ENCODE measurements at places on chromosomes 1 and 21. TPM values are rescaled to one million over a fixed set of nuclear protein-coding genes. Genes with fewer than 3 reads are reported as not detected.

The RHD gene
- not detected for total RNA-seq

DNA sequence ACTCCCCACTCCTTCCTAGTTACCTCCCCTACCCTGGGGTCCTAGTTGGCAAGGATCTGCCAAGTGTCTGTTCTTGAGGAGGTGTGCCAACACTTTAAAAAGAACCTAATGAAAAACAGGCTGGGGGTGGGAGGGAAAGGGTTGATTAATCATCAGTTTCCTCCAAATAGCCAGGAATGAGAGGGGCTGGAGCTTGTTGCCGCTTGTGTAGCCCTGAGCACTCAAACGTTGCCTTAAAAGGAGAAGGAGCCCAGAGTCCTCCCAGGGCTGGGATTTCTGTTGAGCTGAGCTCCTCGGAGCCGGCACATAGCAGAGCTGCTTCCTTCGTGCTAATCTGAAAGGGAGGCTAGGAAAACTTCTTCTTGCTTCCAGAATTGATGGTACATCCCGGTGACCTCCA lies 15.9 kb downstream of the SHISA4 start:
- no peak overlapping the region for H3K27ac ChIP-seq
- no peaks in the 10 kb centered on the region for H3K36me3 ChIP-seq
- H3K4me3 ChIP-seq = no peak overlapping the region
- no peaks in the 10 kb centered on the region for H3K27me3 ChIP-seq

- no peak overlapping the region for H3K4me3 ChIP-seq
- DNase-seq = no peak
- H3K36me3 ChIP-seq = 0 out of 2 replicates have a peak, but pooled peaks cover 3% of the 10 kb centered on the region
These were observed 8.4 kb upstream of the MTF1 start for GRCh38 chr1:37867784-37868183.

- DNase-seq = no peak
- peaks cover 39% of the 10 kb centered on the region for H3K4me1 ChIP-seq
- H3K27me3 ChIP-seq = no peaks in the 10 kb centered on the region
- no peaks in the 10 kb centered on the region for H3K36me3 ChIP-seq
These were observed 18.4 kb upstream of the LY9 start for GRCh38 chr1:160777486-160778089.

- DNase-seq = no peak
- no peaks in the 10 kb centered on the region for H3K4me1 ChIP-seq
- H3K27ac ChIP-seq = no peak overlapping the region
- no peaks in the 10 kb centered on the region for H3K36me3 ChIP-seq
- no peak overlapping the region for H3K4me3 ChIP-seq
These were observed 17.2 kb downstream of the KRTAP10-1 start for GRCh38 chr21:44522753-44523204.

GRCh38 chr1:64229307-64229706 lies 25.9 kb downstream of the UBE2U start:
- H3K36me3 ChIP-seq = no peaks in the 10 kb centered on the region
- peaks cover under 1% of the 10 kb centered on the region for H3K4me1 ChIP-seq

GRCh38 chr1:168913711-168914463 lies 184.9 kb upstream of the DPT start:
- H3K36me3 ChIP-seq = no peaks in the 10 kb centered on the region
- H3K27ac ChIP-seq = no peak overlapping the region
- no peaks in the 10 kb centered on the region for H3K27me3 ChIP-seq
- peaks cover 33% of the 10 kb centered on the region for H3K4me1 ChIP-seq
- H3K4me3 ChIP-seq = no peak overlapping the region
- no peak for DNase-seq

DNA sequence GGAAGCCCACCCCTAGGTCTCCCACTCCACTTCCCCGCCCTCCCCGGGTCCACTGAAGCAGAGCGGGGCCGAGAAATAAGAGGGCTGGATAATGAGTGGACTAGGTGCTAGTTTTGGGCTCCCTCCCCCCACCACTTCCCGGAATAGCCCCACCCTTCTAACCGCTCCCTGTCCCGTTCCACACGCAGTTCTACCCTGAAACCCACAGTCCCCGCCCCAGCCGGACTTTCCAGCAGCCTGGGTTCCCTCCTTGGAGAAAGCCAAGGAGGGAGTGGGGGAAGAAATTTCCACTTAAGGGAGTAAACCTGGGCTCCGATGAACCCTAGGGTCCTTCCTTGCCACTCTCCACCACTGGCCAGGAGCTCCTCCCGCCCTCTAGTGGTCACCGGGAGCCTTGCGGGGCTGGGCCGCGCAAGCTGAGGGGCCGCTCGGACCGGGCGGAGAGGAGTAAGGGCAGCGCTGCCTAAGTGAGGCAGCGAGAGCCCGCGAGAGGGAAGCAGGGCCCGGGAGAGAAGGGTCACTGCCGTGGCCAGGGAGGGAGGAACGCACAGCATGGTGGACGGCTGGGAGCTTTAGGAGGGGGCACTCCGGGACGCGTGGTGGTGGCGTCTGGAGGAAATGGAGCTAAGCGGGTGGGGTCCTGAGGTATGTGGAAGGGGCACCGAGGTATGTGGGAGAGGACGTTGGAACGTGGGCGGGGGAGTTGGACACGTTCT lies 14.3 kb downstream of the THBS3 start:
- H3K36me3 ChIP-seq = no peaks in the 10 kb centered on the region
- peak overlapping the region; percentile 59 for H3K27ac ChIP-seq

- no peaks in the 10 kb centered on the region for H3K36me3 ChIP-seq
- H3K4me1 ChIP-seq = no peaks in the 10 kb centered on the region
- no peak for DNase-seq
These were observed 544.4 kb upstream of the CXADR start for GRCh38 chr21:16968436-16968835.

GRCh38 chr1:215543191-215543606 lies 23.9 kb upstream of the KCTD3 start:
- H3K27me3 ChIP-seq = no peaks in the 10 kb centered on the region
- H3K4me1 ChIP-seq = 0 out of 2 replicates have a peak, but pooled peaks cover 5% of the 10 kb centered on the region
- no peak overlapping the region for H3K4me3 ChIP-seq
- no peaks in the 10 kb centered on the region for H3K36me3 ChIP-seq

The CYP4Z1 gene
- total RNA-seq = not detected

DNA sequence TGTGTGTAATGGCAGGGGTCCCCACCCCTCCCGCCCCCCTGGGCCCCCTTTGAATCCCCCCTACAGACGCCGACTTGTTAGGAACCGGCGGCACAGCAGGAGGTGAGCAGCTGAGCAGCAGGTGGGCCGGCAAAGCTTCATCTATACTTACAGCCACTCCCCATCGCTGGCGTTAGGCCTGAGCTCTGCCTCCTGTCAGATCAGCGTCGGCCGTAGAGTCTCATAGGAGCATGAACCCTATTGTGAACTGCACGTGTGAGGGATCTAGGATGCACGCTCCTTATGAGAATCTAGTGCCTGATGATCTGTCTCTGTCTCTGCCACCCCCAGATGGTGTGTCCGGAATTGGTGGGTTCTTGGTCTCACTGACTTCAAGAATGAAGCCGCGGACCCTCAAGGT lies 14.9 kb upstream of the VPS26C start:
- no peaks in the 10 kb centered on the region for H3K36me3 ChIP-seq
- H3K4me1 ChIP-seq = no peaks in the 10 kb centered on the region
- H3K27me3 ChIP-seq = no peaks in the 10 kb centered on the region
- DNase-seq = no peak
- no peak overlapping the region for H3K4me3 ChIP-seq

The FCRL6 gene
- total RNA-seq = not detected

- H3K36me3 ChIP-seq = no peaks in the 10 kb centered on the region
- DNase-seq = peak; percentile 20
- H3K27ac ChIP-seq = peak overlapping the region; percentile 20
- peaks cover 24% of the 10 kb centered on the region for H3K4me1 ChIP-seq
- H3K27me3 ChIP-seq = no peaks in the 10 kb centered on the region
- no peak overlapping the region for H3K4me3 ChIP-seq
These were observed 68.5 kb downstream of the GPATCH2 start for GRCh38 chr1:217562229-217562878.

The CBS gene
- 102 TPM for total RNA-seq

- no peaks in the 10 kb centered on the region for H3K4me1 ChIP-seq
- no peaks in the 10 kb centered on the region for H3K36me3 ChIP-seq
- no peak for DNase-seq
- no peaks in the 10 kb centered on the region for H3K27me3 ChIP-seq
- no peak overlapping the region for H3K27ac ChIP-seq
- no peak overlapping the region for H3K4me3 ChIP-seq
These were observed 39.9 kb upstream of the MUTYH start for GRCh38 chr1:45380125-45380524.

DNA sequence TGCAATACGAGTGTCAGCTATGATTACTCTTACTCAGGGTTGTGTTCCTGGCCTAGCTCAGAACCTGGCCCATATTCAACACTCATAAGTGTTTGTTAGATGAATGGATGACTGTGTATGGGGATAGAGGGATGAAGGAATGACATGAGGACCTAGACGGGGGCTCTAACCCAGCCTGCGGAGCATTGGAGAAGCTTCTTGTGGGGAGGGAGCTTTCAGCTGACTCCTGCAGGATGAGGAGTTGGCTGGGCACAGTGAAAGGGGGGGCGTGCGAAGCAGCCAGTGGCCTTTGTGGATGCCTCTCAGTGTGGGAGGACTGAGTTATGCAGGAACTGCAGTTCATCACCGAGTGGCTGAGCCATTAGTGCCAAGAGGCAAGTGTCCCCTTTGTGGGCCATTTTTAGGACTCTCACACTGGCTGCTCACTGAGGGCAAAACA lies 1.2 kb upstream of the EXTL1 start:
- no peaks in the 10 kb centered on the region for H3K36me3 ChIP-seq
- peaks cover 9% of the 10 kb centered on the region for H3K4me1 ChIP-seq
- no peak for DNase-seq
- H3K27ac ChIP-seq = no peak overlapping the region

- H3K4me3 ChIP-seq = no peak overlapping the region
- H3K27ac ChIP-seq = no peak overlapping the region
- H3K4me1 ChIP-seq = no peaks in the 10 kb centered on the region
- H3K36me3 ChIP-seq = no peaks in the 10 kb centered on the region
- no peak for DNase-seq
- H3K27me3 ChIP-seq = peaks cover 71% of the 10 kb centered on the region
These were observed 436.5 kb upstream of the VAMP3 start for GRCh38 chr1:7334475-7335035.

DNA sequence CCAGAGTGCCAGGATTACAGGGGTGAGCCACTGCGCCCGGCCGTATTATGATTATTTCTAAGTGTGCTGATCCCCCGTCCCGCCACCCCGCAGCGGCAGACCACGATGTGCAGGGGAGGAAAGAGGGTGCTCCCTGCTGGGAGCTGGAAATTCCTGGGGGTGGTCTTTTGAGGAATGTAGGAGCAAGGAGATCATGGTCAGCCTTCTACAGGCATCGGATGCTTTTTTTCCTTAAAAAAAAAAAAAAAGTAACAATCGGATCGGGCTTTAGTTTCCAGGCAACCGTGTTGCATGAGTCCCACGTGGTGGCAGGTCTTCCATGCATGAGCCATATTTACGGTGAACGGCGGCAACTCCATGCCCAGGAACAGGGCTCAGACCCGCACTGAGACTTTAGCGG lies 74.2 kb upstream of the COX20 start:
- H3K36me3 ChIP-seq = no peaks in the 10 kb centered on the region
- no peak overlapping the region for H3K4me3 ChIP-seq
- no peaks in the 10 kb centered on the region for H3K27me3 ChIP-seq
- no peak overlapping the region for H3K27ac ChIP-seq
- no peak for DNase-seq
- H3K4me1 ChIP-seq = no peaks in the 10 kb centered on the region

DNA sequence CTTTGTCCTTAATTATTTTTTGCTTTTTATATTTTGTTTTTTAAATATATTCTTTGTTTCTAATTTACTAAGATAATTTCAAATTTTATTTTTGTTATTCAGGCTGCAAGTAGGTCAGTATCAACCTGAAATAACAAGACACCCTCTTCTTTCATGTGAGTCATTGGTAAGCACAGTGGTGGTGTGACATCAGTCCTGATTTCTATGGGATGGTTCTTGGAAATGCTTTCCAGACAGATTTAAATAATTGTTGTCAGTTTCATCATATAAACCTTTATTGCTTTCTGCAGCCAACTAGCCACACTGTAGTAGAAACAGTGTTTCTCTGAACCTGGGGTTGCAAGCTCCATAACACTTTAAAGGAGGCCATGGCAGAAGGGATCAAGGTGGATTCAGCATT lies 157.5 kb upstream of the C21orf91 start:
- no peaks in the 10 kb centered on the region for H3K36me3 ChIP-seq
- no peaks in the 10 kb centered on the region for H3K4me1 ChIP-seq
- H3K27me3 ChIP-seq = no peaks in the 10 kb centered on the region
- H3K27ac ChIP-seq = no peak overlapping the region

The FCMR gene
- total RNA-seq = 1.2 TPM

The CBR3 gene
- total RNA-seq = 23.6 TPM

The OR4F29 gene
- not detected for total RNA-seq

The COL9A2 gene
- 9.3 TPM for total RNA-seq

DNA sequence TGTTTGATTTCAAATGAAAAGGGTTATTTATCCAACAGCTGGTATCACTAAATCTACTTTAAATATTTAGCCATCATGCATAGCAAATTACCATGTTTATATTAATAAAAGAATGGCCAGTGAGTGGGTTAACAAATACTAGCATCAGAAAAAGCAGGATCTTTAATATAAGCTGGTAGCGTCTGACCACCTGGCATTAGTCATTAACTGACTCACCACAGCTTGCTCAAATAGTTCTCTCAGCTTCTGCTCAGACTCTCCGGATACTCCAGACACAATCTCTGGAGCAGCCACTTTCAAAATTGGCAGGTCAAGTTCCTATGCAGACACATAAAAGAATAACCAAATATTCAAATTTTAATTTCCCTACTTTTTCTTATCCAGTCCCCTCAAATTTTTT lies 29.6 kb downstream of the NVL start:
- H3K4me3 ChIP-seq = no peak overlapping the region
- peaks cover 52% of the 10 kb centered on the region for H3K36me3 ChIP-seq
- peak; percentile 25 for DNase-seq
- peaks cover 24% of the 10 kb centered on the region for H3K4me1 ChIP-seq
- H3K27me3 ChIP-seq = no peaks in the 10 kb centered on the region

- H3K4me1 ChIP-seq = no peaks in the 10 kb centered on the region
- no peak for DNase-seq
- no peak overlapping the region for H3K4me3 ChIP-seq
- no peaks in the 10 kb centered on the region for H3K36me3 ChIP-seq
- H3K27me3 ChIP-seq = no peaks in the 10 kb centered on the region
These were observed 45.7 kb upstream of the DEPDC1 start for GRCh38 chr1:68542586-68542985.

The BCL2L15 gene
- not detected for total RNA-seq

GRCh38 chr1:22074803-22075202 lies 22.3 kb downstream of the CDC42 start:
- no peaks in the 10 kb centered on the region for H3K36me3 ChIP-seq
- no peak overlapping the region for H3K4me3 ChIP-seq
- no peaks in the 10 kb centered on the region for H3K4me1 ChIP-seq
- DNase-seq = no peak

The CD247 gene
- not detected for total RNA-seq

DNA sequence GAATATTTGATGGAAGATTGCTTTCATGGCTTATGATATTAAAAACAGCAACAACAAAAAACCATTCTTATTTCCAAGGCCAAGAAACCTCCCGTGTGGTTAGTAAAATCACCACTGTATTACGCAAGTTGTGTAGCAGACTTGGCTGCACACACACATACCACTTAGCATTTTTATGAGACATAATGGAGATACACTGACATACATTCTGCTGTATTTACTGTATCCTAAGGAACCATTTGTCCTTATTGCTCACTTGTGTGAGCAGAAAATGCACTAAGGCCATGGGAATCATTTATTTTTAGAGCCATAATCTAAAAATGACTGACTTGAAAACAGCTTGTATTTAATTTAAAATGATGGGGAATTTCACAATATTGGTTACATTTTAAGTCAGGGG lies 584 bp upstream of the C1orf141 start:
- no peaks in the 10 kb centered on the region for H3K4me1 ChIP-seq
- no peaks in the 10 kb centered on the region for H3K27me3 ChIP-seq
- no peak for DNase-seq
- H3K4me3 ChIP-seq = no peak overlapping the region

GRCh38 chr1:186059752-186060151 lies 315.3 kb downstream of the TPR start:
- no peaks in the 10 kb centered on the region for H3K36me3 ChIP-seq
- no peak overlapping the region for H3K27ac ChIP-seq
- DNase-seq = no peak
- H3K27me3 ChIP-seq = no peaks in the 10 kb centered on the region
- H3K4me3 ChIP-seq = no peak overlapping the region

All from PC-9 (cell line).